ENCODE measurements at places on chromosomes 12 and 14.

DNA sequence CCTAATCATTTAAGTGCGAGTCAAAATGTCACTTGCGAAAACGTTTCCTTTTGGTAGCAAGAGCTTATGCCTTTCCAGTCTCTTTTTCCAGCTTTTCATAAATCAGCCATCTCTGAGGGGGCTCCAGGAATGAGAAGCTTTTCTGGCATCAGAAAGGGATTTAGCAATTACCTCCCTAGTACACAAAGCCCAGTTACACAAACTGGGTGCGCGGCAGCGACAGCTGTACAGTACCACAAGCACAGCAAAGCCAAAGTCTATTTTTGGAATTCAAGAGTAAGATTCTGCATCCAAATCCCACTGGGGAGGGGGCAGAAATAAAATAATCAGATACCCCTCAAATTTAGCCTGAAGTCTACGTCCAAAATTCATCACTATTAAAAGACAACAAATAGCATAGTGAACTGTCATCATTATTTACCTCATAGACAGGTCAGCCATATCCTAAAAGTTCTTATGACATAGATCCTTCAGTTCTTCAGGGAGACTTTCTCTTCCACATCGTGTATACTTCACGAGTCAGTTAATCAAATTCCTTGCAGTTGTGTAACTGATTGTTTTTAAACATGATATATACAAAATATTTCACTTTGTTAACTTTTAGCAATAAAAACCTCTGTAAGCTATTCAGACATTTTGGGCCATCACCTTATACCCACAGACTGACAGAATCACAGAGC is 150.8 kb downstream of the TTC7B start:
- no peak for DNase-seq

GRCh38 chr12:3350432-3350831 is 140.6 kb upstream of the PRMT8 start:
- DNase-seq: no peak

DNA sequence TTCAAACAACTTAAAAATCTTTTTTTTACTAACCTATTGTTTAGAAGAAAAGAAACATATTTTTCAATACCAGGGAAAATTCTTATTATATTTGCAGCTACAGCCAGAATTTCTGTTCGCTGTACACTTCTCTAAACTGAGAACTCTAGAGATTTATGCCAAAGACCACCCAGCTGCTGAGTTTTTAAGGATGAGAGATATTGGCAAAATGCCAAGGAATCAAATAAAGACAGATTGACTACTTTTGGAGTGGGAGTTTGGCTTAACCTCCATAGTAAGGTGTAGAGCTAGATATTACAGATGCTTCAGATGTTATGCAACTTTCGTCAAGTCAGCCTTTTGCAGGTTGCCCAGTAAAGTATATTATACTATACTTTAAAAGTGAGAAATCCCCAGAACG is 71.8 kb downstream of the TTLL5 start:
- no peak for DNase-seq

DNA sequence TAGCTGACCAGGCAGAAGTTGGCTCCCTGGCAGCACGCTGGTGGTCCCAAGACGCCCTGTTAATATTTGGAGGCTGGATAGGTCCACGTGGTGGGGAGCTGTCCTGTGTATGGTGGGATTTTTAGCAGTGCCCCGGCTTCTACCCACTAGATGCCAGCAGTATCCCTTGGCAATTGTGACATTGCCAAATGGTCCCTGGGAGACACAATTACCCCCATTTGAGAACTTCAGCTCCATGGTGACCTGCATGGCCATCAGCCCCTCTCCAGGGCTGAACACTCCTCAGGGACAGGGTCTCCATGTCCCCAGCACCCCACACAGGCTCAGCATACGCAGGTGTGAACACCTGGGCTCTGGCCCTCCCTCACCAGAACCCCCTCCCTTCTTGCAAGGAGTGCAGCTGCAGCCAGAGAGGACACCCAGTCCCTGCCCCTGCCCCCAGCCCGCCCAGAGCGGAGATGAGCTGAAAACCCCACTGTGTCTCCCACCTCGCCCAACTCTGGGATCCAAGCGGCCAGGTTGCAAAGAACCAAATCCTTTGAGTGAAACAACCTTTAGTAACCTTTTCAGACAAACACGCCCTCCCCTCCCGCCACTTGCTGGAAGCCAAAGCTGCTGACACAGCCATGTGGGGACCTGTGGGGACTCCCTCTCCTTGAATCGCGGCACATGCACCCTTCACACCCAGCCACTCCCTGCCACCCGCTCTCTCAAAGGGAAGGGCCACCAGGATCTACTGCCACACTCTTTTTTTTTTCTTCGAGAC is 120.4 kb downstream of the CALM1 start:
- DNase-seq: no peak

- DNase-seq: no peak
Observed at GRCh38 chr12:47023311-47023710, 56.1 kb upstream of the PCED1B start.

DNA sequence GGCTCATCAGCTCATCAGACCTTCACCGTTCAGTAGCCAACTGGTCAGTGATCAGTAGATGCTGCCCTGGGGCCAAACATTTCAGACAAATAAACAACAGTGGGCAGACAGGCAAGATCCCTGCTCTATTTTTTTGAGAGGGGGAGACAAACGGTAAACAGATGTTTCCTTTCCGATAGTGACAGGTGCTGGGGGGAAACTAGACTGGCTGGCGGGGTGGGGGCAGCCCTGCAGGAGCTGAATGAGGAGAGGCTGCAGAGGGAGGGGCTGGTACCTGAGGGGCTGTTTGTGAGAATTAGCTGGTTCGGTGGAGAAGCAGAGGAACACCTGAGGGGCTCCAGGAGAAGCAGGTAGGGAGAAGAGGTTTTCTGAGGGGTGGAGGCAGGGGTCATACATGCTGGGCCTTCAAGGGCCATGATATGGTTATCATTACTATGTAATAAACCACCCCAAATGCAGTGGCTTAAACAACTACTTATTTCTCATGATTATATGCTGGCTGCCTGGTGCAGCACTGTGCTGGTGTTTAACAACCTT is 8.2 kb upstream of the GOLGA3 start:
- DNase-seq: no peak

GRCh38 chr12:130419116-130419515 is 81.4 kb downstream of the PIWIL1 start:
- DNase-seq: no peak

DNA sequence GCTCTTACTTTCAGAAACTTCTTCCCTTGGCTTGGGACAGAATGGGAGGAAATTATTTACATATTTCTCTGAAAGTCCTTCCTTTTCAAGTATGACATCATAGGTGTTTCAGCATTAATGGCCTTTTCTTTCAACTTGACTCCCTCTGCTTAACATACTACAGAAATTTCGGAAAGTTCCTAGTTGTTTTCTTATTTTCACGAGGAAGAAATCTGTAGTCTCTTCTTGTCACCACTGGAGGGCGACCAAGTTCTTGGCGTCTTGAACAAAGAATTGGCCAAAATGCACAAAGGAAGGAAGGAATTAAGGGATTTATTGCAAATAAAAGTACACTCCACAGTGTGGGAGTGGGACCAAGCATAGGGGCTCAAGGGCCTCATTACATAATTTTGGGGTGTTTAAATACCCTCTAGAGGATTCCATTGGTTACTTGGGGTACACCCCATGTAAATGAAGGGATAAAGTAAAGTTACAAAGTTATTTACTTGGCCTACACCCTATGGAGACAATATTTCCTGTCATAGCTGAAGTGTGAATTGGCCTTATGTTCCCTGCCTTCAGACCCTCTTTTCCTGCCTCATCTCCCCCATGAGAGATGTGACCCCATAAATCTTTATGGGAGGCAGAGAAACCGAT is 70.4 kb downstream of the RPL10L start:
- DNase-seq: no peak

GRCh38 chr12:21413369-21414277 is 23.8 kb upstream of the PYROXD1 start:
- DNase-seq: no peak

GRCh38 chr12:47184813-47185212 is 105.1 kb upstream of the AMIGO2 start:
- no peak for DNase-seq

DNA sequence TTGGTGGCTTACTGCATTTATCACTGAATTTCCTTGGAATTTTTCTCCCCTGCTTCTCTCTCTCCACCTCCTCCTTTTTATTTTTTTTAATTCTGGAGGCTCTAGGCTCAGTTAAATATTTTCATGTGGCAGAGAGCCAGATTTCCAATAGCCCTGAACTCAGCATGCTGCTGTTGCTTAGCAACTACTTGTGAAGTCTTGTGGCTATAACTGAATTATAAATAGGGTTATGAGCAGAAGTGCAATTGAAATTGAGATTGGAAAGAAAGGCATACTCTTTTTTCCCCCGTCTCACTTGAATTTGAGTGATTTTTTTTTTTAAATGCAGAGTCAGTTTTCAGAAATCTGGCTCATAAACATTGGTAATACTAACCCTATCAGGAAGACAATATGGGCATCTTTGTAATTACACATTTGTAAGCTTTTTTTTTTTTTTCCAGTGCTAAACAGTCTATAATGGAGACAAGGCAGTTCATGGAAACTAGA is 38.3 kb downstream of the ATF7IP start:
- no peak for DNase-seq

All from T-helper 22 cell (primary cell).